ENCODE measurements at places on chromosomes 6 and 20. TPM values are rescaled to one million over a fixed set of nuclear protein-coding genes. Genes with fewer than 3 reads are reported as not detected.

GRCh38 chr20:17403461-17403860 is 127.7 kb downstream of the BFSP1 start:
- H3K4me1 ChIP-seq: no peaks in the 10 kb centered on the region
- no peak for DNase-seq
- H3K4me3 ChIP-seq: no peak overlapping the region
- no peaks in the 10 kb centered on the region for H3K27me3 ChIP-seq
- H3K36me3 ChIP-seq: no peaks in the 10 kb centered on the region

DNA sequence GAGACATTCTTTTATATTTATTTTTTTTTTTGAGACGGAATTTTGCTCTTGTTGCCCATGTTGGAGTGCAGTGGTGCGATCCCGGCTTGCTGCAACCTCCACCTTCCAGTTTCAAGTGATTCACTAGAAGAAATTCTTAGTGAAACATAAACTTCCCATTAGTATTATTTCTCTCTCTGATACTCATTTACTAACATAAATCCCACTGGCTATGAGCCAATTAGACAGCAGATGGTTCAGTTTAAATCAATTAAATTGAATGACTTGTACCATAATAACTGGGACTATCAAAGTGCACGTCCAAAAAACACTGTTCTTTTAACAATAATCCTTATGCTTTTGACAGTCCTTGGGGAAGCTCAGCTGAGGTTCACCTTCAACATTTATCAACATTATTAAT is 111.2 kb upstream of the PTCHD4 start:
- H3K27me3 ChIP-seq: no peaks in the 10 kb centered on the region
- no peak for DNase-seq
- no peak overlapping the region for H3K27ac ChIP-seq
- H3K4me3 ChIP-seq: no peak overlapping the region
- H3K36me3 ChIP-seq: no peaks in the 10 kb centered on the region

GRCh38 chr20:3854462-3854871 is 7.8 kb downstream of the MAVS start:
- H3K27ac ChIP-seq: no peak overlapping the region
- peaks cover 39% of the 10 kb centered on the region for H3K36me3 ChIP-seq
- no peak overlapping the region for H3K4me3 ChIP-seq
- peaks cover 5% of the 10 kb centered on the region for H3K4me1 ChIP-seq

- H3K27me3 ChIP-seq: peaks cover 2% of the 10 kb centered on the region
- H3K36me3 ChIP-seq: no peaks in the 10 kb centered on the region
- H3K27ac ChIP-seq: no peak overlapping the region
Measured at GRCh38 chr6:7505189-7505699, 36.2 kb upstream of the DSP start.

DNA sequence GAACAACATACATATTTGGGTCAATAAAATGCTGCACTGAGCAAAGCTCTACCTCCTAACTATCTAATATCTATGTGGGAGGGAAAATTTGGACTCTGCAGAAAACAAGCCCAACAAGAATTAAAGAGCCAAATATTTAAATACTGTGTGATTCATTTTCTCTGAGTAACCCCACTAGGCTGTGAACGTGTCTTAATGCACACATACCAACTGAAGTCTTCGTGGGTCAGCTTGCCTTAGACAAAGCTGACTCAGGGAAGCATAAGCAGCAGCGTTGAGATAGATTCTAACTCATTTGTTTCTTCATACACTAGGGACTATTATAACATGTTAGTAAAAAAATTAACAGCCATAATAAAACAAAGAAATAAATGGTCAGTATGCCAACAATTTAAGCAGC is 114.3 kb downstream of the GJA1 start:
- H3K27me3 ChIP-seq: no peaks in the 10 kb centered on the region
- H3K27ac ChIP-seq: no peak overlapping the region
- H3K4me3 ChIP-seq: no peak overlapping the region
- no peak for DNase-seq
- no peaks in the 10 kb centered on the region for H3K4me1 ChIP-seq
- H3K36me3 ChIP-seq: no peaks in the 10 kb centered on the region

GRCh38 chr6:110039981-110040383 is 61.9 kb downstream of the GPR6 start:
- H3K27me3 ChIP-seq: peaks cover 4% of the 10 kb centered on the region
- peak overlapping the region; percentile 76 for H3K4me3 ChIP-seq
- no peaks in the 10 kb centered on the region for H3K36me3 ChIP-seq
- H3K4me1 ChIP-seq: peaks cover 17% of the 10 kb centered on the region

GRCh38 chr6:144314562-144314961 is 29.4 kb downstream of the UTRN start:
- H3K27ac ChIP-seq: no peak overlapping the region
- H3K4me3 ChIP-seq: no peak overlapping the region
- peaks cover 4% of the 10 kb centered on the region for H3K36me3 ChIP-seq
- H3K4me1 ChIP-seq: peaks cover 39% of the 10 kb centered on the region
- no peak for DNase-seq
- H3K27me3 ChIP-seq: no peaks in the 10 kb centered on the region

DNA sequence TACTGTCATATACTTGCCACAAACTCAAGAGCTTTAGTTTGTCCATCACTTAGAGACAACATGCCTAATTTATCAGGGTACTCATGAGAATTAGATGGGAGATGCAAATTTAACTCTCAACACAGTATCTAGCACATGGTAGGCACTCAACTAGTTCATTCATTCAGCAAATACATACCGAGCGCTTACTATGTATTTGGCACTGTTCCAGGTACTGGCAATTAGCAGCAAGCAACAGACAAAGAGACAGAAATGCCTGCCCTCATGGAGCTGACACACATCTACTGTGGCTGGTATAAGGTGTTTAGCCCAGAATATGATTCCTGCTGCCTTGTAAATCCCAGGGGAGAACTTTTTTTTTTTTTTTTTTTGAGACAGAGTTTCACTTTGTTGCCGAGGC is 4.8 kb downstream of the MICAL1 start:
- H3K27ac ChIP-seq: no peak overlapping the region
- H3K27me3 ChIP-seq: no peaks in the 10 kb centered on the region
- peaks cover 50% of the 10 kb centered on the region for H3K36me3 ChIP-seq
- H3K4me3 ChIP-seq: no peak overlapping the region
- peaks cover 41% of the 10 kb centered on the region for H3K4me1 ChIP-seq

GRCh38 chr20:47019121-47019824 is 124.6 kb downstream of the EYA2 start:
- H3K27me3 ChIP-seq: peaks cover 21% of the 10 kb centered on the region
- H3K4me1 ChIP-seq: peaks cover 1% of the 10 kb centered on the region
- no peak for DNase-seq
- H3K27ac ChIP-seq: no peak overlapping the region

DNA sequence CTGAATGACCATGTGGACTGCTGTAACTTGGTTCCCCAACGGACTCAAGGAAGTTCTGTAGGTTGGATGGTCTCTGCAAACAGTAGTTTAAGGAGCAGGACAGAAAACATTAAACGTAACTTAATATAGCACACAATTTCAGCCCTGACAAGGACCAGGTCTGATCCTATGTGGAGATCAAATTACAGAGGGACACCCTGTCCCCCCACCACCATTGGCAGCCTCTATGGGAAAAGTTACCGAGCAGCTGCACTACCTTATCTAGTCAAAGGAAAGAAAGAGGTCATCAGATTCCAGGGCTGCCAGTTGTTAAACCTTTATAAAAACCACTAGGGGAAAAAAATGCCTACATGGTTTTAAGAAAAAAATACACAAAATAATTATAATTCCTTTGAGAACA is 191.5 kb upstream of the RSPO3 start:
- no peaks in the 10 kb centered on the region for H3K4me1 ChIP-seq
- no peak for DNase-seq
- H3K27me3 ChIP-seq: no peaks in the 10 kb centered on the region
- no peaks in the 10 kb centered on the region for H3K36me3 ChIP-seq
- no peak overlapping the region for H3K27ac ChIP-seq
- no peak overlapping the region for H3K4me3 ChIP-seq

- DNase-seq: no peak
- no peak overlapping the region for H3K4me3 ChIP-seq
- H3K4me1 ChIP-seq: no peaks in the 10 kb centered on the region
- H3K36me3 ChIP-seq: no peaks in the 10 kb centered on the region
- no peak overlapping the region for H3K27ac ChIP-seq
- H3K27me3 ChIP-seq: no peaks in the 10 kb centered on the region
Measured at GRCh38 chr6:96007663-96008062, 8.1 kb upstream of the FUT9 start.

DNA sequence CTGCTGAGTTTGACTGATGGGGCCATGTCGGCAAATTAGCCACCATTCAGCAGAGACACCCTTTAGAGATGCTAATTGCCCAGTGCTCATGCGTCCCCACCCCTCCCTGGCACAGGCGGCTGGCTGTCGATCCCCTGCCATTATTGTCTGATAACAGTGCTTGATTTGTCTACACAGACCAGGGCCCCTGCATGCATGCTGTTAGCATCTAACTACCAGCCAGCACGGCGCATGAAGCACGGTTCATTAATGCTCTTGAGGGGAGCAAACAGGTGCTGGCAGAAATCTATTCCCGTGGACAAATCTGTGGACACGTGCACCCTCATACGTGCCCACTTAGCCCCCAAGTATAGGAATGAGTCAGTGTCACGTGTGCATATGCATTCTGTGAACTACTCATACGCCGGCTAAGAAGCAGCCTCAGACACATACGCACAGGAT is 32.2 kb downstream of the KCNB1 start:
- H3K4me3 ChIP-seq: no peak overlapping the region
- H3K27ac ChIP-seq: no peak overlapping the region
- no peaks in the 10 kb centered on the region for H3K4me1 ChIP-seq
- H3K36me3 ChIP-seq: no peaks in the 10 kb centered on the region

- H3K36me3 ChIP-seq: peaks cover 11% of the 10 kb centered on the region
- no peaks in the 10 kb centered on the region for H3K27me3 ChIP-seq
- no peak overlapping the region for H3K4me3 ChIP-seq
Measured at GRCh38 chr6:42314571-42315258, 97.1 kb upstream of the MRPS10 start.

DNA sequence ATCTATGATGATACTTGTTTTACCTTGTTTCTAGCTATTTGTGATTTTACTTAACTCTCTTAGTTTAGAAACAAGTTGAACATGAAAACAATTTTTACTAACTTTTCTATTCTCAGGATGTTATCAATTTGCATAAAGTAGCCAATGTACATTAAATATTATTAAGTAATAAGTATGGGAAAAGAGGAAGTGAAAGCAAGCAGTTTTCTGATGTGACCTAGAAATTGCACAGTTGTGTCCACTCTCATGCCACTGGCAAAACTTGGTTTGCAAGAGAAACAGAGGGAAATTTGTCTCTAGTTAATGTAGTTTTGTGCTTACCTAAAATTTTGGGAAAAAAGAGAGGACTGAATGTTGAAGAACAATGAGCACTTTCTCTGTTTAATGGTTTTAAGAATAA is 19.2 kb upstream of the TSPYL1 start:
- no peak overlapping the region for H3K4me3 ChIP-seq
- no peaks in the 10 kb centered on the region for H3K36me3 ChIP-seq

DNA sequence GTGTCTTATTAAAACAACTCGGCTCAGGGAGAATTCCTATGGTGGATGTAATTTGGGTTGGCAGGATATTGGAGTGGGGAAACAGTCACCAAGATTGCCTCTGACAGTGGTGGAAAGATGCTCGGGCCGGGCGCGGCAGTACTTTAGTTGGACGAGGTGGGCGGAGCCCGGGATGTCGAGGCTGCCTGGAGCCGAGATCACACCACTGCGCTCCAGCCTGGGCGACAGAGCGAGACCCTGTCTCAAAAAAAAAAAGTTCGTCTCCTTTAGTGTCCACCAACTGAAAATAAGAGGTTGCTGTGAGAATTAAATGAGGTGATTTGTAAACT is 621 bp downstream of the NOL7 start:
- H3K27me3 ChIP-seq: no peaks in the 10 kb centered on the region
- DNase-seq: peak; percentile 34
- peak overlapping the region; percentile 98 for H3K4me3 ChIP-seq

GRCh38 chr6:155155787-155156447 is 107.9 kb upstream of the CLDN20 start:
- peak overlapping the region; percentile 99 for H3K27ac ChIP-seq
- H3K36me3 ChIP-seq: peaks cover 64% of the 10 kb centered on the region
- no peaks in the 10 kb centered on the region for H3K27me3 ChIP-seq
- peak overlapping the region; percentile 4 for H3K4me3 ChIP-seq
- H3K4me1 ChIP-seq: peaks cover 76% of the 10 kb centered on the region

DNA sequence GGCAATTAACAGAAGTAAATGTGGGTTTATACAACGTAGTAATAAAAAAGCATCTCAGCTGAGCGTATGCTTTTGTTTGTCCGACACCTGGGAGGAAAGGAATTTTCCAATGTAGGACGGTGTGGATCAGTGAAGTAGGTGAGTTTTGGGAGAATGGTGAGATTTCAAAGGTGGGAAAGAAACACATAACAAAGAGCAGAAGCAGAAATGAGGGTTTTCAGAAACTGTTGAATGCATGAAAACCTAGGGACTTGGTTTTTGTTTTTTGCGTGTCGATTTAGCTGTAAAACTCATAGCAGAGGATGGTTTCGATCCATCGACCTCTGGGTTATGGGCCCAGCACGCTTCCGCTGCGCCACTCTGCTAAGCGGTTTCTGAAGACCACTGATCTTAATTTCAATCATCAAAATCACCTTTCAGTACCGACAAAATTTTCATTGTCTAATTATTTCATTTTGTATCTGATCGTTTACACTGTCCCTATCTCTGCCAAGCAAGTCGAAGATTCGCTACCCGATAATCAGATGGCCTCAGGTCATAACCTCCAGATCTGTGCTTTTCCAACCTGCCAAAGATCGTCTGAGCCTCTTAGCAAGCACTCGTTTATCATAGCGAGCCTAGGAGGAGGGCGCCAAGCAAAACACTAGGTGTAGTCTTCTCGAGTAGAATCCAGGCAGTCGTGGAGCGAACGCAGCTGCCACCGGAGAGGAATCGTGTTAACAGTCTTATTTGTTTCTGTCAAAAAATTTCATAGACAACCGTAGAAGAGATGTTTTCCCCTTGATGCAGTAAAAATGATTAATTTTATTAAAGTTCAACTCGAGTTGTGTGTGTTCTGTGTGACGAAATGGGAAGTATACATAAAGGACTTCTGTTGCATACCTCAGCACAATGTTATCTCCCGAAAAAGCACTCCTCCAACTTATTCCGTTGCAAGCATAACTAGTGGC is 20.9 kb upstream of the POM121L2 start:
- H3K4me1 ChIP-seq: peaks cover 11% of the 10 kb centered on the region
- peak overlapping the region; percentile 88 for H3K4me3 ChIP-seq
- H3K27ac ChIP-seq: peak overlapping the region; percentile 74
- peak; percentile 15 for DNase-seq
- no peaks in the 10 kb centered on the region for H3K36me3 ChIP-seq

DNA sequence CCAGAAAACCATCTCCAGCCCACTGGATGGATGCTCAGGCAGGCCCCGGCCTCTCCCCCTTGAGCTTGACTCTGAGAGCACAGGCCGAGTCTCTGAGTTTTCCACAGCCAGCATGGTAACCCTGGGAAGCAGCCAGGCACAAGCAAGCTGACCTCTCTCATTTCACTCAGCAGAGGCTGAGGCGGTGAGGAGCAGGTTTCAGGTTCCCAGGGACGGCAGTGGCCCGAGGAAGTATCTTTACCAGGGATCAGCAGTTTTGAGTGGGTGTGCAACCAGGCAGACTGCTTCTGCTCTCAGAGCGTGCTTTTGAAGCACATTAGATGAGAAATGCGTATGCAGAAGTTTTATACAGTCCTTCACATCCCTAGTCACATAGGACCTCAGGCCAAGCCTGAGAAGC is 12.6 kb downstream of the HCK start:
- no peak overlapping the region for H3K27ac ChIP-seq
- no peak for DNase-seq
- H3K4me1 ChIP-seq: peaks cover 16% of the 10 kb centered on the region
- no peak overlapping the region for H3K4me3 ChIP-seq
- H3K27me3 ChIP-seq: peaks cover 9% of the 10 kb centered on the region

RAET1G gene
- not detected for total RNA-seq

NECAB3 gene
- total RNA-seq: 30.1 TPM

DLK2 gene
- total RNA-seq: 2.1 TPM

BHLHE23 gene
- total RNA-seq: not detected

PPP1R3G gene
- total RNA-seq: 0.16 TPM

C20orf202 gene
- not detected for total RNA-seq

BPIFB1 gene
- total RNA-seq: not detected

RALGAPA2 gene
- total RNA-seq: 22.1 TPM

TFAP2B gene
- total RNA-seq: not detected

ADGRF1 gene
- total RNA-seq: not detected

BTN1A1 gene
- total RNA-seq: not detected

Measured in activated T-helper 2 cell treated with anti-CD3 and anti-CD28 coated beads, Interferon-gamma antibody, Interleukin-2, Interleukin-4, amounts not matched to agents 10 μg/mL and 5 μg/mL and 100 μg/mL, durations not matched to agents 14 hours and 24 hours and 36 hours (primary cell).